ENCODE measurements at places on chromosomes 7 and 10.

- no peak for DNase-seq
These were observed 74.5 kb upstream of the EXOC6 start for GRCh38 chr10:92773776-92774175.

DNA sequence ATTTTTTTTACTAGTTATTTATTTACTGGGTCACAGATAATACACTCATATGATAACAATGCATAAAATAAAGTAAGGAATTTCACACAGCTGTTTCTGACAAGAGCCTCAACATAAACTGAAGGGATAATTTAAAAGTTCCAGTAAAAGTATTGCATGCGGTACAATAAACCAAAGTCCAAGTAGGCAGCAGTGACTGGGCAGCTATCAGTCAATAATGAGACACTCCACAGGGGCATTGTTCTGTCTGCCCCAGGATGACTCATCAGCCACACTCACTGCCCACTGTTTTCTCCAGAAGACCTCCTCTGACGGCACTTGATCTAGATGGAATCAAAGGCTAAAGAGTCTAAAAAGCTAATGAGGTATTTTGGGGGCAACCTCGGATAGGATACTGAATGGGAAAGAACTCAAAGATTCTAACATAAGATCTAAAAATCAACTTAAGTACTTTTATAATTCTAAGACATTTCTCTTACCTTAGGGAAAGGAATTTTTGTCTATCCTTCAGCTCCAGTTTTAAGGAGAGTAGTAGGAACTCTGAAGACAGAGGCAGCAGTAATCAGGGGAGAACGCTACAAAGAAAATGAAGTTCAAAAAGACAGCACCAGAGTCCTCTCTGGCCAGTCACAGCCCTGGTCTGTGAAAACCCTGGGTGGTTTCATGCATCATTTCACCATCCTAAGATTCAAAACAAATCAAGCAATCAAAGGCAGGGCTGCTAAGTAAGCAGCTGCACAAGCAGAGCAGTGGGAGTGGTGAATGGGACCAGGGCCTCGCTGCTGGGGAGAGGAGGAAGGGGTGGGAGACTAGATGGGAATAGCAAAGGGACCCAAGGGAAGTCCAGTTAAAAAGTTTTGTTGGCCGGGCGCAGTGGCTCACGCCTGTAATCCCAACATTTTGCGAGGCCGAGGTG, 175.1 kb downstream of the AVL9 start:
- DNase-seq: no peak

- DNase-seq: peak; percentile 58
These were observed 11.9 kb downstream of the SSC4D start for GRCh38 chr7:76397409-76398183.

GRCh38 chr10:95987685-95988426, 55.5 kb upstream of the CCNJ start:
- DNase-seq: no peak

GRCh38 chr10:116504786-116505185, 40.9 kb upstream of the PNLIP start:
- no peak for DNase-seq

DNA sequence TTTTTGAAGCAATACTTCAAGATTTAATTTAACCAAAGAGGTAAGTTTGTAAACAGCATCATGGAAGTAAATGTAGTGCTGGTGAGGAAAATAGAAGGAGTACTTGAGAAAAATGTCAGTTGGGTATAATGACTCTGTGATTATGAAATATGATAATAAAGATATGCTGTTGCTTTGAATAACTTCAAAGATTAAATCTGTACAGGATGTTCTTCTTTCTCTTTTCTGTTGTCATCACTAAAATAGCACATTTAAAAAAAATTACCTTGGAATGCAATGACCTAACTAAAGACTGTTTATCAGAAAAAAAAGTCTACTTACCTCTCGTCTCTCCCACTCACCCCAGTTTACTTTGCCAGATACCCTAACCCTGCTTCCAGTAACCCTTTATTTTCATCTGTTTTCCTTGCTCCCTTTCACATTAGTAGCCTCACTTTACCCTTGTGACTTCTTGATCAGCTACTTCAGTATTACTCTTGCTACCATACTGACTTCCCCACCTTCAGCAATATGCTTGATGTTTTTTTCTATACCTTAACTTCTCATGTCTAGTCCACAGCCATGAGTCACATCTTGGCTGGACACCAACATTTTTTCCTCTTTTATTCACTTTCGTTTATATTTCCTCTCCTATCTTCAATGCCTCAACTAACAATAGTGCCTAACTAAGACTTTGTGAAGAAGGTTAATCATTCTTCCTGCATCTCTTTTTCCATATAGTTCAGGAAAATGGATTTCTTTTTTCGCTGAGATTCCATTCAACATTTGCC, 29.7 kb upstream of the TAS2R16 start:
- DNase-seq: no peak

DNA sequence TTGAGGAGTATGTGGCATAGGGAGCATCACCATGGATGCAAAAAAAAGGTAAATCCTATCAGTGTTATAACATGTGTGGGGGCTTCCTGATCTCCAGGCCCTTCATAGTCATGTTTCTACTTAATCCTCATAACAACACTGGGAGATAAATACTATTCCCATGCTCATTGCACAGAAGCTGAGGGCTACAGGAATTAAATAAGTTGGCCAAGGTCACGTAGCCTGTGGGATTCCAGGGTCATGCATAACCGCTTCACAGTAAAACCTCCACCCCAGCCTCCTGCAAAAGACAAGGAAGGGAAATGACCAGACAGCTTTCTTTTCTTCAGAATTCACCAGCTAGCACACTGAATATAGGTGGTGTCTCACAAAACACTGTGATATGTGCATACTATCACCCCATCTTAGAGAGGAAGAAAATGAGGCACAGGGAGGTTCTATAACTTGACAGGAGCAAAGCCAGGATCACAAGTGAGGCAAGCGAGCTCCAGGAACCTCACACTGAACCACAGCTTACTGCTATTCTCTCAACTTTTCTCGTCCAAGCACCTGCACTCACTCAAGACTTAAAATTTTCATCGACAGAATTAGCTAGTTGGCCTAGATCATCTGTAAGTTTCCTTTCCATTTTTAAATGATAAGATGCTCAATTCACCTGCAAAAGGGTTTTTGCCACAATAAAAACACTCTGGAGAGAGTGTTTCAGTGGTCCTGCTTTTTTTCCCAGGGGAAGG, 13.4 kb downstream of the JAZF1 start:
- no peak for DNase-seq

- DNase-seq: no peak
These were observed 114.8 kb upstream of the ADO start for GRCh38 chr10:62689712-62690111.
